ENCODE measurements at places on chromosomes 4 and X.
A peak's percentile ranks its signal among the peaks of the same experiment; 100 is the strongest.

DNA sequence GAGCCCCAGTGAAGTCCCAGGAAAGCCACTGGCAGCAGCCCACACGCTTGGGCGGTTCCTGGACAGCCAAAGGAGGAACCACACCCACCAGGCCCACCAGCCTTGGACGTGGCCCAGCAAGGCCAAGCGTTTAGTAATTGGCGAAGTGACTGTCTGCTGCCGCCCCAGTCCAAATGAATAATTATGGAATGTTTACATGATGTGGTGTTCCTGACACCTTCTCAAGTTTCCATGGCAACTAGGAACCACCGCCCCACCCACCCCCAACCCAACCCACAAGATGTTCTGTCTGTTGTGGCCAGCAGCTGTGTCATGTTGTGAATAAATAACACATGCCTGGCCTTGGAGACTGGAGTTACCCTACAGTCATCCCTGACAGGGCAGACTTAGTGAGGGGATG lies 22.3 kb downstream of the APLN start:
- DNase-seq: no peak

GRCh38 chrX:14028473-14028872 lies 1.2 kb downstream of the GEMIN8 start:
- no peak for DNase-seq

GRCh38 chr4:25635501-25635900 lies 20.1 kb upstream of the SLC34A2 start:
- DNase-seq: no peak

DNA sequence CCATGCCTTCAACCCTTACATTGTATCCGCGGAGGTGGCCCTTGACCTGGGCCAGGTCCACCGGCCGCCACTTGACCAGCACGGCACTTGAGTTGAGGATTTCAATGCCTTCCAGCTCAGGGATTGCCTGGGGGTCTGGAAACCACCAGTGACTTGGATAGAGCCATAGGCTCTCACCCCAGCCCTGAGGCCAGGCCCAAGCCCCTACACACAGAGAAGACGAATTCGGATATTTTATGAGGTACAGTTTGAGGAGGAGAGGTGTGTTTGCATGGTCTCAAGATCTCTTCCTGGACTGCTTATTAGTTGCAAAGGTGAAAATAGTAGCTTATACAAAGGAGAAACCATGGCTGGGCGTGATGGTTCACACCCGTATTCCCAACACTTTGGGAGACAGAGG lies 20.3 kb downstream of the L1CAM start:
- no peak for DNase-seq

DNA sequence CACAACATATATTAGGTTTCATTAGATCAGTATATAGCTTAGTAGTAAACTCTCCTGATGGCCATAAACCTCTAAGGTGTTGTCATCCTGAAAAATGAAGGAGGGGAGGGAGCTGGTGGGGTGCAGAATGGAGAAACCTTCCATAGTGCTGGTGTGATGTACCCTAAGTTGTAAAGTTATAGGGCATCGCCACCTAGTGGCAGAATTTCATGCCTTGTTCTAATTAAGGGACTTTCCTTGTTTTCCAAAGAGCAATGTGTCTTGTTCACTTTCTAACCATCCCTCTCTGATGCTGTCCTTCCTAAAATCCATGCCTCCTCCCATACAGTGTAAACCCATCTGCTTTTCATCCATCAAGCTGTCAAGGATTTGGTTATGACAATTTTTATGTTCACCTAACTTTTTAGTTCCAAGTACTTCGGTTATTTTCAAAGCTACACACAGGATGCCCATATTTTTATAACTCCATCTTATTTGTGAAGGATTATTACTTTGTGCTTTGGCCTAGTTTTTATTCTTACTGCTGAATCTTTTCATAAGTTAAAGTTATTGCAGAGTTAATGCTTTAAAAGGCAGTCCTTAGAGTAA lies 4.5 kb downstream of the NBDY start:
- peak; percentile 68 for DNase-seq

- no peak for DNase-seq
These were observed 8.4 kb upstream of the MSMO1 start for GRCh38 chr4:165319030-165319429.

DNA sequence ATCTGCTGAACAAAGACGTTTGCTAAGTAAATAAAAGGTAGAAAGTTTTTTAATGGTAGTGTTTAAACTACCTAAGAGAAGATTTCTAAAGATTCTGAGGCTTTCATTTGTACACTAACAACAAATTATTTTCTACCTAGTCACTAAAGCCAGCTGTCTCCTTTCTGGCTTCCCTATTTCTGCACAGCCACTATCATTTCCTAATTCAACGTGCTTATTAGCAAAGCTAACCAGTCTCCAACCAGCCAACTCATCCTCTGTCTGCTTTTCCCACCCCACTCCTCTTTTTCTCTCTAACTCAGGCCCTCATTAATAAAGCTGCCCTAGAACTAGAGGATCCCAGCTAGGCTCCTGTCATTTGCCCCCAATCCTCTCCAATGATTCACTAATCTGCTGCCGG lies 118.2 kb downstream of the ZNF827 start:
- no peak for DNase-seq

GRCh38 chr4:65007841-65008439 lies 598.7 kb upstream of the TECRL start:
- DNase-seq: no peak

- peak; percentile 67 for DNase-seq
These were observed 622 bp downstream of the TAFAZZIN start for GRCh38 chrX:154411981-154412340.

- no peak for DNase-seq
These were observed 105.0 kb downstream of the ABCB7 start for GRCh38 chrX:75051047-75051446.
